ENCODE measurements at places on chromosomes 1 and 21.

DNA sequence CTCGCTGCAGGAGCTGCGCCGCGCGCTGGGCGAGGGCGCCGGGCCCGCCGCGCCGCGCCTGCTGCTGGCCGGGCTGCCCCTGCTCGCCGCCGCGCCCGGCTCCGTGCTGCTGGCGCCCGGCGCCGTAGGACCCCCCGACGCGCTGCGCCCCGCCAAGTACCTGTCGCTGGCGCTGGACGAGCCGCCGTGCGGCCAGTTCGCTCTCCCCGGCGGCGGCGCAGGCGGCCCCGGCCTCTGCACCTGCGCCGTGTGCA lies 730 bp downstream of the OLIG1 start:
- no peak for DNase-seq

DNA sequence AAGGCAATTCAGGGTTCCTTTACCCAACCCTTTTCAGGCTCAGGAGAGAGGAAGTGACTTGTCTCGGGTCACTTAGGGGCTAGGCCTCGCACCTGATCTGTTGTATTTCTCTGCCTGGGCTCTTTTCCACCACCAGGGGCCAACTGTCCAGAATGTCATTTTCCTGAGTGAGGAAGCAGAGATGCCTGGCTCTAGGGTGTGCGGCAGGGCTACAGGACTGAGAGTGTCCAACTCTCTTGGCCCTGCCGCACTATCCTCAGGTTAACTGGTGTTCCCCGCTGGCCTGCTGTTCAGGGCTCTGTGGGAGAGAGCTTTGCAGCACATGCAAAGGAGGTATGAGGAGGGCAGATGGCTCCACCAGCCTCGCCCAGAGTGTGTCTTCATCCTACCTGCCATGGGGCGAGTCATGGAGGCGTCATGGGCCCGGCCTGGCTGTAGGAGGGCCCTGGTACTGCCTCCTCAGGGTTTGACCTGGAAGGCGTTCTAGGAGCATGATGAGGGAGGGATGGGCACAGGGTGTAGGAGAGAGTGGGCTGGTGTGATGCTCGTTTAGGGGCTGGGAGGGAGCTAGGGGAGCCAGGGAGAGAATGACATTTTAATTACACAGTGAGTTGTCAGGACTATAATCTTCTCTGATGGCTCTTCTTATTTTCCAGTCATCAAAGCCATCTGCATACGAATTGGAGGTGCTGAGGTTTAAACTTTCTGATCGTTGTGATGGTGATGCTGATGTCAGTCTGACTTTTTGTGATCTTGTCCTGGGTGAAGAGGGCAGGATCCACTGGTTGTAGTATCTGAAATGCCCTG lies 128.3 kb downstream of the NOS1AP start:
- DNase-seq, result no peak

DNA sequence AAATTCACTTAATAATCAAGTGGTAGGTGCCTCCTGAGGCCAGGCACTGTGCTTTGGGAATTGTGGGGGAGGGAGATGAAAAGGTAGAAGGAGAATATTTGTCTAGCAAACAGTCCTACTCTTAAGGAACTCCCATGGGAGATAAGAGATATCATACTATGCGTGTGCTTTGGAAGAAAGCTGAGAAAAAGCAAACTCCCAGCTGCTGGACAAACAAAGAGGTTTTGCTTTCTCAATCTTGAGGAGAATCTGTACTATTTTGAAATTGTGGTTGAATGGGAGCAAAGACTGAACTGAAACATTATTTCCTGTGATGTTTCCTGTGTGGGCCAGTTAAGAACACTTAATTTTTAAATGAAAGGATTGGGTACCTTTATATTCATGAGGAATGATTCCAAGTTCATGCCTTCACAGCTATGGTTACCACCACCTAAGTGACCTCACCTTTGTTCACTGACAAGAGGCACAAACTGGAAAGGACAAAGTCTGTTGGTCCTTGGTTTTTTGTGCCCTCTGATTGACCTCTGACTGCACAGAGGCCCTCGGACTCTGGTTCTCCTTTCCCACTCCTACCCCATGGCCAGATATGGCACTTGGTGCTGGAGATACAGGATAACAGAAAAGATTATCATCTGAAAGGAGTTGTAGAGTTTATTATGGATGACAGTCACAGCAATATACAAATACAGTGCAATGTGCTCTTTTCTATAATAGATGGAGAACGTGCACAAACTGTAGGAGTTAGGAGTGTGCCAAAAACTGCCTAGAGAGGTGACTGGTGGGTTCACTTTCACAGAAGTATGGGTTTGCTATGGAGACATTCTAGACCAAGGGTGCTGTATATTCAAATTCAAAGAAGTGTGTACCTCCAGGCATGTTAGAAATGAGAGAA lies 1.6 kb downstream of the CD53 start:
- peak; percentile 58 for DNase-seq

GRCh38 chr1:61013946-61014667 lies 68.3 kb upstream of the NFIA start:
- DNase-seq, result no peak

DNA sequence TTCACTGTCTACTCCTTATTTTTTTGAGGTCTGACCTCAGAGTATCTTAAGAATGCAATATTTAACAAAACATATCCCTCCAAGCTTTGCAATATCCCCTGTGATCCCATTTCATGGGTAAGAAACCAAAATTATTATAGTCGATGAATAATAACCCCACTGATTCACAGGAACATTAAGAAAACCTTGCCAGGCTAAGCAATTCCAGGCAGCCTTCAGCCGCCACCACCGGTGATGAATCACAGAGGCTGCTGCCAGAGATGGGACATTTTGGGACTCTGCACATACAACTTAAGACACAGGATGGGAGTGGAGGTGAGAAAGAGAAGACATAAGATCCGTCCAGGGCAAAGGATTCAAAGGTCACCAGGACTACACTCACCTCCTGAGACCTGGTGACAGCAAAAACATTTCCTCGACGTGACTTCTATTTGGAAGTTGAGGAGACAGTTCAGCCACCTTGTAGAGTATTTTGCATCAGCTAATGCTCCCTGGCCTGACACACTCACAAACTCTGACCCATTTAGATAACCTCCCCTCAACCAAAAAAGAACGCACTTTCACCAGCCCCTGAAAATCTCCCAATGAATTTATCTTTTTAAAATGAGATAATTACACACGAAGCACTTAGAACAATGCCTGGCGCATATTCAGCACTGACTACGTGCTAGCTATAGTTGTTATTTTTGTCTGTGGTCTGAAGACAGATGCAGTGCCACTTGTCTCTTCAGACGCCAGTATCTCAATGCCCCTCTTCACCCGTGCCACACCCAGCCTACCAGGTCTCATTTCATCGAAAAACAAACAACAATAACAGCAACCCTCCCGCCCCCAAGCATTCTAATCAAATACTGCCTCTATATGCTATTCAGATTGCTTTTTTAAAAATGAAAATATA lies 17.8 kb upstream of the OVAAL start:
- DNase-seq, result no peak

- DNase-seq, result no peak
These were observed 17.5 kb upstream of the ALPL start for GRCh38 chr1:21491488-21492355.

GRCh38 chr21:25360593-25360992 lies 246.7 kb downstream of the MRPL39 start:
- DNase-seq, result no peak

DNA sequence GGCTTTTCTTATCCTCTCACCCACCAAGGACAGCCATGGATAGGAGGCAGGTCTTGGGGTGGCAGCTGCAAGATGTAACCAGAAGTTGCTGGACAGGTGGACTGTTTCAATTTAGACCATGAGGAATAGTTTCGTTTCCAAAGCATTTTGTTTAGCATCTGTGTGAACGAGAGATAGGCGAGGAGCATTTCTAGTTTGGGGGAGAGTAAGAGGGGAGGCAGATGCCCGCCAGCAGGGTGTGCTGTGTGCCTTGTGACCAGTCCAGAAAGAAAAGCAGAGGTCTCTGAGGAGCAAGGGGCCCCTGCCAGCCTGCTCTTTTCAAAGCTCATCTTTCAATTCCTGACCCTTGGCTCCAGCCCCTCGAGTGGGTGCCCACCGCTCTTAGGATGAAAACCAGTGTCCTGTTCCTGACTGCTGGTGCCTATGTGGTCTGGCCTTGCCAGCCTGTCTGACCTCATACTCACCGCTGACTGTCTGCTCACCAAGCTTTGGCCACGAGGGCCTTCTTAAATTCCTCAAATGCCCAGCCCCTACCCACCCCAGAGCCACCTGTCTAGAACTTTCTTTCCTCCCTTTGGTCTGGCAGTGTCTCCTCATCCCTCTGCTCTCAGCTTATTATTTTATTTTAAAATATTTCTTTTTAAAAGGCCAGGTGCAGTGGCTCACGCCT lies 8.5 kb downstream of the SERINC2 start:
- DNase-seq, result no peak

GRCh38 chr1:110515041-110515440 lies 3.9 kb downstream of the KCNA10 start:
- no peak for DNase-seq

DNA sequence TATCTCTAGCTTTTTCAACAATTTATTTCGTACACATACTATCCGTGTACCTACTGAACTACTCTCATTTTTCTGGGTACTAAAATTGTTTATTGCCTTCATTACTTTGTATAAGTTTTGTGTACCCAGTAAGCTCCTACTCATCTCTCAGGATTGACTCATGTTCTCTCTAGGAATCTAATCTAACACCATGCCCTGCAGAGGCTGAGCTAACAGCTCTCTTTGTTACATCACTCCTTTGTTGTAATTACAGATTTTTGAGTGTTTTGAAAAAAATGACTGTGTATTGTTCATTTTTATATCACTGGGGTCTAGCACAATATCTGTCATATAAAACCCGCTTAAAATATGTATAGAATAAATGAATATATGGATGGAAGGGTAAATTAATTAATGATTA lies 167.1 kb downstream of the ATP6V1G3 start:
- no peak for DNase-seq

- no peak for DNase-seq
These were observed 42.7 kb upstream of the SLC19A2 start for GRCh38 chr1:169528215-169529067.

- no peak for DNase-seq
These were observed 41.3 kb downstream of the TTC13 start for GRCh38 chr1:230937371-230937770.

GRCh38 chr1:169250795-169251194 lies 116.8 kb downstream of the NME7 start:
- no peak for DNase-seq

GRCh38 chr1:19582318-19582717 lies 61.8 kb upstream of the NBL1 start:
- peak; percentile 81 for DNase-seq

DNA sequence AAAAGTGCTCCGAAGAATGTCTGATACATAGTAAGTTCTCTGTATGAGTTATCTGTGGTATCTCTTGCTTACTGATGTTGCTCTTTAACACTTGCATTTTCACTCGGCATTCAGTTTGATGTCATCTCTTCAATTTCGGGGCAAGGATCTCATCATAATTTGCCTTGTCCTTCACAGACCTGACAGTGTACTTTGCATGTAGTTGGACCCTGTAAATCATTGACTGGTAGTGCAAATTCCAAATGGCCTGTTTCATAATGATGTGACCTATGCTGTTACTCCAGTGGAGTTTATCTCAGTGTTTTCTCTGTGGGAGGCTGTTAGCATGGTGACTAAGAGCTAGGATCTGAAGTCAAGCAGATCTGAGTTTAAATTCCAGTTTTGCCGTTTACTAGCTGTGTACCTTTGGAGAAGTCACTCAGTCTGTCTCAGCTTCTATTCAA lies 34.2 kb upstream of the ABCD3 start:
- no peak for DNase-seq

All from CD4-positive, alpha-beta T cell treated with Interleukin-21 for 1 hour (primary cell).